ENCODE measurements at places on chromosomes 2 and 18. TPM values are rescaled to one million over a fixed set of nuclear protein-coding genes. Genes with fewer than 3 reads are reported as not detected.

DNAJC5G gene
- total RNA-seq = not detected

SP9 gene
- total RNA-seq = not detected

GRCh38 chr18:34222307-34223163 is 2.2 kb downstream of the NOL4 start:
- no peaks in the 10 kb centered on the region for H3K4me1 ChIP-seq
- no peak overlapping the region for H3K27ac ChIP-seq
- H3K27me3 ChIP-seq = peaks cover 23% of the 10 kb centered on the region
- no peak overlapping the region for H3K4me3 ChIP-seq
- ATAC-seq = no peak

AQP12B gene
- total RNA-seq = not detected

ITGA6 gene
- total RNA-seq = 2.2 TPM

- H3K4me1 ChIP-seq = peaks cover 16% of the 10 kb centered on the region
- no peak overlapping the region for H3K4me3 ChIP-seq
- no peaks in the 10 kb centered on the region for H3K36me3 ChIP-seq
- no peak for ATAC-seq
- H3K27me3 ChIP-seq = peaks cover 4% of the 10 kb centered on the region
- H3K27ac ChIP-seq = no peak overlapping the region
Observed at GRCh38 chr2:23530206-23530908, 145.4 kb downstream of the KLHL29 start.

APOB gene
- not detected for total RNA-seq
